ENCODE measurements at places on chromosomes 4 and X.

DNA sequence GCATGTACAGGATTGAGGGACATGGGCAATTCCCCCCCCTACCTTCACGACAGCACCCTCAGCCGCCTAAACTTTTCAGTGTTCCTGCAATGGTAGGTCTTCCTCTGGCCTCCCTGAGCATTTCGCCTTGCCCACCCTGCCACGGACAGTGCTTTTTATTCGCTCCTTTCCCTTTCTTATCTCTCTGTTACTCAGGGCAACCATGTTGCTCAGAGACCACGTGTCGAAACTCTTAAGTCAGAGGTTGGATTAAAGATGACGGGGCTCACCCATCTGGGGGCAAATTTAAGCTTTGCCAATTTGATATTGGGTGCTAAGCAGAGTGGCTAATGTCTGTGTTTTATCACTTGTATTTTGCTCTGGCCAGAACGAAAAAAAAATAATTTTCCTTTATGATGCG, 20.4 kb downstream of the TENM3 start:
- no peak for DNase-seq

DNA sequence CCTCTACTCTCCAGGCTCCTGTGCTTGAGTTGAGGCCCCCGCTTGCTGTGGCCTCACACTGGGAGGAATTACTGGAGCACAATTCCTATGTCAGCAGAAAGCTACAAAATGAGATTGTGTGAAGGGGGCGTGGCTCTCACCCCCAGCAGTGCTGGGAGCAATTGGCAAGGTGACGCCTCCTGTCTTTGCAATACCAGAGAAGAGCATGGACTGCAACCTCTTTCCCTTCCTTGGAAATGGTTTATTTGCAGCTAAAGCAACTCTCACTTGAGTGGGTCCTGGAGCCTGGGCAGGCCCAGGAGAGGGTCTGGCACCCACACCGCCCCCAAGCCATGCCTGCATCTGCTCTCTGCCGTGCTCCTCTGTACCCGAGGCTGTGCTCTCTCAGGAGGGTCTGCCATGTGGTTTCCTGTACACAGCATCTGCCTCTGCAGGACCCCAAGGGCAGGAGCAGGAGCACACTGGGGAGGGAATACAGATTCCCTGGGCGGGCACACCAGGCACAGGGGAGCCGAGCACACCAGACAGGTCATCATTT, 32.9 kb upstream of the HGFAC start:
- DNase-seq = no peak

DNA sequence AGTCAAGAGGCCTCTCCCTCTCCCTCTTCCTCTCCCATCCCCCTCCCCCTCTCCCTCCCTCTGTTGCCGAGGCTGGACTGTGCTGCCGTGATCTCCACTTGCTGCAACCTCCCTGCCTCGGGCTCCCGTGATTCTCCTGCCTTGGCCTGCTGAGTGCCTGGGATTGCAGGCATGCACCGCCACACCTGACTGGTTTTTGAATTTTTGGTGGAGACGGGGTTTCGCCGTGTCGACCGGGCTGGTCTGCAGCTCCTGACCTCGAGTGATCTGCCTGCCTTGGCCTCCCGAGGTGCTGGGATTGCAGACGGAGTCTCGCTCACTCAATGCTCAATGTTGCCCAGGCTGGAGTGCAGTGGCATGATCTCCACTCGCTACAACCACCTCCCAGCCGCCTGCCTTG, 165.1 kb downstream of the CENPC start:
- DNase-seq = no peak

GRCh38 chrX:114797494-114797893, 213.6 kb downstream of the HTR2C start:
- no peak for DNase-seq

- no peak for DNase-seq
Observed at GRCh38 chr4:13548059-13548983, 4.0 kb upstream of the NKX3-2 start.

All from left kidney (tissue), 8 donors.